ENCODE measurements at places on chromosomes 7 and 10.

DNA sequence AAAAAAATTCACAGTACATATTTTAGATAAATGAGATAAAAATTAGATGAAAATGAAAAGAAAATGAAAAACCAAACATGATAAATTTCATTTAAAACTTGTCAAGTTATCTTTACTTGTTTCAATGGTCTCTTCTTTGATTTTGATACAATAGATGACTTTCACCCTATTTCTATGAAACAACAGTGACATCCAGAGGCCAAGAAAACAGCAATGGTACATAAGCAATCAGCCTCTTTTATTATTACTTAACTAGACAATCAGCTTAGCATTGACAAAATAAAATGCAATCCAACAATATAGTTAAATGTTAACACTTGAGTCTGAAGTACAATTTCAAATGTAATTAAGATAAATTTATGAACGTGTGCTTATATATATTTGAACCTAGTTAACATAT lies 74.8 kb upstream of the GPR37 start:
- no peak for DNase-seq

- DNase-seq, result no peak
Measured at GRCh38 chr10:125200396-125200795, 40.0 kb upstream of the CTBP2 start.

DNA sequence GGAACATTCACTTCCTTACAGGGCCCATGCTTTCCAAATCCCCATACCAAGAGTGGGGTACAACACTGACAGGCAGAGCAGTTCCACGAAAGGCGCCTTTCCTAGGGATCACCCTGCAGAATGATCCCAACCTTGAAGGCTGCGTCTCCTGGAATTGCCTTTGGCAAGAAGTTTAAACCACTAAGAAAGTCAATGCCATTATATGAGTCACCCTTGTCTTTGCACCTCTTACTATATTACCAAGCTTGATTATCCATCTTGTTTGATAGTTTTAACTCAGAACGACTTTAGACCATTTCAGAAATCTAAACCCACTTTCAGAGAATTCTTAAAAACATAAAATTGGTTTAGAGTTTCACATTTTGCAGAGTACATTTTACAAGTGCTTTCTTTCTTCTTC lies 282.1 kb downstream of the ARHGAP12 start:
- no peak for DNase-seq

- DNase-seq, result no peak
Measured at GRCh38 chr10:86340176-86340990, 26.2 kb downstream of the GRID1 start.

DNA sequence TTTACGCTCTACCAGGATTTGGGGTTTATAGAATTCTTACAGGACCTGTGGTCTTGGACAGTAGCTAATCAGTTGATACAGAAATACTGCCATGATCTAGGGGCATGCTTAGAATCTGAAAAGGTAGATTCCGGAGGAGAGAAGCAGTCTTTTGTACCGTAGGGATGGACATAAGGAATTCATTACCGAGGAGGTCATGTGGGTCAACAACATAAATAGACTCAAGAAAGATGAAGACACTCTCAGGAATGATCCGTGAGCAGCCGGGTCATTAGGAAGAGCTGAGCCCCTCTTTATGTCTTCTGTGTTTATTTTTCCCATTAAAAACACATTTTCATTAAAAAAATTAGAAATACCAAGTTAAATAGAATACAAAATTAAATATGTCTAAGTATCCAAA lies 160.1 kb upstream of the TNS3 start:
- DNase-seq, result no peak

DNA sequence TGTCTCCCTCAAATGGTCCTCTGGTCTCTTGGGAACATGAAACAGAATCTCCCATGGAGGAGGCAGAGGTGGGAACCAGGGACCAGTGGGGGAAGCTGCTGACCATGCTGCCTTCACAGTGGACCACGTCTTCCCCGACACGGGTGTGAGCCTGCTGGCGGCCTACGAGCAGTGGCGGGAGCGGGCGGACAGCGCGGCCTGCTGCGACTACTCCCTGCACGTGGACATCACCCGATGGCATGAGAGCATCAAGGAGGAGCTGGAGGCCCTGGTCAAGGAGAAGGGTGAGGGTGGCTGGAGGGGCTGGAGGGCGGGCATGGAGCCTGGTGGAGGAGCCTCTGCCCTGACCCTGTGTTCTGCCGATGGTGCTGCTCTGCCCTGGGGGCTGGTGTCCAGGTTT lies 8.0 kb downstream of the DPYSL4 start:
- no peak for DNase-seq

DNA sequence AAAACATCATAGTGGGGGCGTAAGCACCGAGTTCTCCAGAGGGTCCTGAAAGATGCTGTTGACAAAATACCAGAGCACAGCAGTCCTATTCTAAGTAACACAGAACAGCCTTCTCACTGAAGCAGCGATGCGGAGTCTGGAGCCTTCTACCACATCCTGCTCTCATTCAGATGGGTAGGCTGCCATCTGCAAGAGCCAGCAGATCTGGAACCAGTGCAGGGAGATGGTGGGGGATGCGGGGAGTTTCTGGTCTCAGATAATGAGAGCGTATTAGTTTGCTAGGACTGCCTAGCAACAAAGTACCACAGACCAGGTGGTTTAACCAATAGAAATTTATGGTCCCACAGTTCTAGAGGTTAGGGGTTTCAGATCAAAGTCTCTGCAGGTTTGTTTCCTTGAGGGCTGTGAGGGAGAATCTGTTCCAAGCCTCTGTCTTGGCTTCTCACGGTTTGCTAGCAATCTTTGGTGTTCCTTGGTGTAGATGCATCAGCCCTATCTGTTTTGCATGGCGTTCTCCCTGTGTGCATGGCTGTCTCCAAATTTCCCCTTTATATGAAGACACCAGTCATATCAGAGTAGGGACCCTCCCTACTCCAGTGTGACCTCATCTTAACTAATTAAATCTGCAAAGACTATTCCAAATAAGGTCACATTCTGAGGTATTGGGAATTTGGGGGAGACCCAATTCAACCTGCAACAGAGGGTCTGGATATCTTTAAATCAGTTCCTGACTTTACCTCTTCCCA lies 52.0 kb upstream of the STEAP1B start:
- no peak for DNase-seq

DNA sequence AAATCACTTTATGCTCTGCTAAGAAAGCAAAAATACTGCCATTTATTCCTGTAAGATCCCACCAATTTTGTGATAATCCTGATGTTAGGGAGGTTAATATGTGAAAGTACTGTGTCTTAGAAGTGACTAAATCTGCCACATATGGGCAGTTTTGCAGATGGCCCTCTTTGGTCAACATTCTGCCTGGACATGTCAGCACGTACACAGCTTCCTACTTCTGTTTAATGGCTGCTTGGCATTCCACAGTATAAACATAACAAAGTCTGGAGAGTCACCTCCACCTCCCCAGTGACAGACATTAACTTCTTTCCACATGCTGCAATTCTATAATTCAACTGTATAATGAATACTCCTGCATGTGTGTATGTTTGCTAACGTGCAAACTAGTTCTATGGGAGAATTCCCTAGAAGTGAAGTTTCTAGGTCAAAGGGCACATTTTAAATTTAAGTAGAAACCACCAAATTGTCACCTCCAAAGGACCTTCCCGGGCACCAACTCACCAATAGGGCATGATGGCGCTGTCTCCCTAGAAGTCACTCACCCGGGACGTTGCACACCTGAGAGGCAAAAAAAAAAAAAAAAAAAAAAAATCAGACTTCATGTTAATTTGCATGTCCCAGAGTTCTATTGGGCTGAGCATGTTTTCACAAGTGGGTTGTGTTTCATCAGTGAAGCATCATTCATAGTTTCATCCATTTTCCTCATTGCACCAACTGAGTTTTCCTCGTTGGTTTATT lies 38.9 kb downstream of the MKI67 start:
- no peak for DNase-seq

DNA sequence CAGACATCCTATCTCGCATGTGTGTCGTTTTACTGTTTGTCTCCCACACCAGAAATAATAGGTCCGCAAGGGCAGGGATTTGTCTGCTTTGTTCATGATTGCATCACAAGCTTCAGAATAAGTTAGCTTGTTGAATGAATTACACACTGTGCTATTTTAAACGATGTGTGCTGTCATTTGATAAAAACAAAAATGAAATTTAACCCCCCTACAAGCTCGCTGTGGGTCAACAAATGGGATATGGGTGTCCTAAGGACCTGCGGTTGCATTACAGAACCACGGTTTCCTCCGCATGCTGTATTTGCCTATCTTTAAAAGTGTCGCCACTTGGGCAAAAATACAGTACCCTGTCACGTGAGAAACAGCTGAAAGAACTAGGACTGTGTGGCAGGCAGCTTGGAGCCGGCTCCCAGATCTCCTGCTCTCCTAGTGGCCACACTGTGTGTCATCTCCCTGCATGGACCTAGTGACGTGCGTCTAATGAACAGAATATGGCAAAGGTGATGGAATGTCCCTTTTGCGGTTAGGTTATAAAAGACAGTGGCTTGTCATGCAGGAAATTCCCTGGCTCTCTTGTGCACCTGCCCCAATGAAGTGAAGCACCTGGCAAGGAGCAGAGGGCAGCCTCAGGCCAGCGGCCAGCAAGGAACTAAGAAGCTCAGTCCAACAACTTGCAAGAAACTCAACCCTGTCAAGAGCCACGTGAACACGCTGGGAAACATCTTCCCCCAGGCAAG lies 32.9 kb upstream of the CRYGN start:
- DNase-seq, result peak; percentile 77

DNA sequence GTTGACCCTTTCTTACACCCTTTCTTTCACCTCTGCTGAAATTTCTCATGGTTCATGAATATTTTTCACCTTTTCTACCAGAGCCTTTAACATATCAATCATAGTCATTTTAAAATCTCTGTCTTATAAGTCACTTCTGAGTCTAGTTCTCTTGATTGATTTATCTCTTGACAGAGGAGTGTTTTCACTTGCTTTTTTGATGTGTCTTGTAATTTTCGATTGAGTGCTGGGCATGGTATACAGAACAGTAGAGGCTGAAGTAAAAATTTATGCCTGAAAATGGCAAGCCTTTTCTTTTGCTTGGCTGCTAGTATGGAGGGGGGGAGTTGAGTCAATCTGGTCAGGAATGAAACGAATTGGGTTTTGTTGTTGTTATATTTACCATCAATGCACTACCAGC lies 41.2 kb upstream of the NPTX2 start:
- DNase-seq, result no peak

GRCh38 chr7:29309041-29309854 lies 114.7 kb downstream of the CHN2 start:
- no peak for DNase-seq

DNA sequence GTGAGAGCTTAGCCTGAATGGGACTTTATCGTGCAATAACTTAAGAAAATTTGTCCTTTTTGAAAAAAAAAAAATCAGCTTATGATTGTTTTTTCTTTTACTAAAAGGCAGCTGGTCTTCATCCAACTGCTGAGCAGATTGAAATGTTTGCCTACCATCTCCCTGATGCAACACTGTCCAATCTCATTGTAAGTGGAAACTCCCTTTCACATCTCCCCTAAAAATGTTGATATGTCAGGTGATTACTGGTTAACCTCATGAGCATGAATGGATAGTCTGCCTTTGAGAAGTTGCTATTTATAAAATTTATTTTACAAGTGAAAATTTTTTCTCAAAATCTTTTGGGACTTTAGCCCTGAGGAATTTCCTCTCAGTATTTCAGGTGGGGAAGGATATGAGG lies 17.8 kb upstream of the HKDC1 start:
- no peak for DNase-seq

GRCh38 chr10:127447197-127447596 lies 101.9 kb upstream of the NPS start:
- no peak for DNase-seq

- DNase-seq, result no peak
Measured at GRCh38 chr7:122833888-122834570, 52.2 kb downstream of the CADPS2 start.

- DNase-seq, result no peak
Measured at GRCh38 chr7:12747687-12748306, 60.4 kb downstream of the ARL4A start.

DNA sequence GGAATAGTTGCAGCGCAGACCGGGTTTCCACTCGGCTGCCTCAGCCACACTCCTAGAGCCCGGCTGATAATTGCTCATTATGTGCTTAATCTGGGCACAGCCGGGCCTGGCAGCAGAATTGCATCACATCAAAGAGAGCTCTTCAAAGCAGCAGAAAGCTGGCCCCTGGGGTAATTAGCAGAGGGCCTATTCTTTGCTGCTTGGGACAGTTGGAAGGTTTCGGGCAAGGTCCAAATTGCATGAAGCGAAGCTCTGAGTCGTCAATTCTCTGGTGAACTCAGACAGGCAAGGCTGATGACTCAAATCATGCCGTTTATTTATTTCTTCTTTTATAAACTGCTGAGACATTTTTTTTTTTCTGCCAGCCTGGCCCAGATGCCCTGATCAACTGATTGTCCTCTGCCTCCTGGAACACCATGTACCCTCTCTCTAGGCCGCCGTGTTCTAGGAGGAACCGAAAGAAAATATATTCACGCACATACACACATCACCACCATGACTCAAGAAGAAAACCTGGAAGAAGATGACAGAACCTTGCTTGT lies 242.2 kb downstream of the RAB11FIP2 start:
- DNase-seq, result peak; percentile 12

- DNase-seq, result peak; percentile 51
Measured at GRCh38 chr10:110138197-110138812, 69.1 kb upstream of the MXI1 start.

- no peak for DNase-seq
Measured at GRCh38 chr10:104268405-104268712, 625 bp upstream of the GSTO2 start.

DNA sequence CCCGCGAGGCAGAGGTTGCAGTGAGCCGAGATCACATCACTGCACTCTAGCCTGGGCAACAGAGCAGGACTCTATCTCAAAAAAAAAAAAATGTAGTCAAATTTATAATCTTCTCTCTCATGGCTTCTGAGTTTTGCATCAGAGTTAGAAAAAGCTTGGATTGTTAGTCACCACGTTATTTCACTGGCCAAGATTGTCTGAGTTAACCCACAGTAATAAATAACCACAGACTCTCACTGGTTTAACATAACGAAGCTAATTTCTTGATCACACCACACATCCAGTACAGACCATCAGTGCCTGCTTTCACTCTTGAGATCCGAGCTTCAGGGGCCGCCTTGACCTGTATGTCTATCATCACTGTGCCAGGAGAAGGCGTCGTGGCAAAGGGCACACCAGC lies 116.8 kb upstream of the JCAD start:
- no peak for DNase-seq

DNA sequence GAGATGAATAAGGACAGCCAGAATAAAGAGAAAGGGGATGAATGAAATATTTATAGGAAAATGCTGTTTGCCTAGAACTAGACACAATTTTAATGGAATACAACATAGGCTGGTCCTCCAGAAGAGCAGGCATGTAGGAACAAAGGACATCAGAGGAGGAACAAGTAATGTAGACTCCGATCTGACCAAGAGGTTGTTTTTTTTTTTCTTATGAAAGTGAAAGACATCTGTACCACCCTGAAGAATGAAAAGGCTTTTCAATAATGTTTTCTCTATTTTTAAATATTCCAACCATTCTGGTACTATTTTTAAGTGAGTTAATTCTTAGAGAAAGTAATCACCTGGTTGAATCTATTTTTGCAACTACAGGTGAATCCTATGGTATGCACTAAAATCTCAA lies 136.9 kb upstream of the PTN start:
- DNase-seq, result no peak

- no peak for DNase-seq
Measured at GRCh38 chr10:84194424-84195043, at the start of gene CDHR1. CDHR1 (plus strand) TSS chr10:84194537; CDS start chr10:84194761, 224 bp downstream.

- peak; percentile 26 for DNase-seq
Measured at GRCh38 chr7:151342102-151342646, 562 bp downstream of the NUB1 start.

- no peak for DNase-seq
Measured at GRCh38 chr7:116316838-116317628, 106.7 kb downstream of the TES start.

Data from RPMI8226 (cell line).